ENCODE measurements at places on chromosomes 13 and 19.

GRCh38 chr13:43924549-43925245, 45.0 kb downstream of the LACC1 start:
- DNase-seq = no peak

DNA sequence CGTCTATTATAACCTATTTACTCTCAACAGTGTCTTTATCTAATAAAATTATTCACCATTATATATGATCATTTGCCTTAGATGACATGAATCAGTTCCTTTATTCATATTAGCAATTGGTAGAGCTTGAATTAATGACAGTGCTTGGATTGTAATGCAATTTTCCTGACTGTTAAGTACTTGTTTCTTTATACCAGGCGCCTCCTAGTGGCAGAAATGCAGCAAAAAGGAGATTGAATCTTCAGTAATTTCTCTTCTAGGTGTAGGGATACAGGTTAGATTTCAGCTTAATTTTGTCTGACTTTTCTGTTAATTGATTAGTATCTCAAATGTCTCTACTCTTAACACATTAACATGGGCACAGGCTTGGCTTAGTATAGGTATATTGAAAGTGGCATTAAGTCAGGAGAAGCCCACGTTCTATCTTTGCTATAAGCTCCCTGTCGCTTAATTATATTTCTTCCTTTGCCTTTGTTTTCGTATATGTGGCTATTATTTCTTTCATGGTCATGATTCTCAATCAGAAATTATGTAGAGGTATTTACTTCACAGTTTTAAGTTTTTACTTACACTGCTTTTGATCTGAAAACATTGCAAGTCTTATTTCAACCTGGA, 9.1 kb upstream of the LHFPL6 start:
- peak; percentile 84 for DNase-seq

DNA sequence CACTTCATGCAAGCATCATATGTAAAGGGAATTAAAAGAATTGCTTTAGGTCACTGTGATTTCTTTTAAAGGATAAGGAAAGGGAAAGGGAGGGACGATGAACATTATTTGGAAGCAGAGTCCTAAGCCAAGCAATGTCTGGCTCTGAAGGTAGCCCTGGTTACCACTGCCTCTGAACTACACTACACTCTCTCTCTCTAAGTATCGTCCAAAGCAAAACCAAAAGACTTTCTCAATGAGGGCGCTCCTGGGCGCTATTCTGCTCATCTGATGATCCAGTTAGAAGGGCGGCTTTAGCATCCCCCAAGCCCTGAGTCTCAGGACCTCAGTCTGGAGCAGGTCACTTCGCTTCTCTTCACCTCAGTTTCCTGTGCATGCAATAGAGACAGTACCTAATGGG, 26.2 kb downstream of the FOXO1 start:
- no peak for DNase-seq

DNA sequence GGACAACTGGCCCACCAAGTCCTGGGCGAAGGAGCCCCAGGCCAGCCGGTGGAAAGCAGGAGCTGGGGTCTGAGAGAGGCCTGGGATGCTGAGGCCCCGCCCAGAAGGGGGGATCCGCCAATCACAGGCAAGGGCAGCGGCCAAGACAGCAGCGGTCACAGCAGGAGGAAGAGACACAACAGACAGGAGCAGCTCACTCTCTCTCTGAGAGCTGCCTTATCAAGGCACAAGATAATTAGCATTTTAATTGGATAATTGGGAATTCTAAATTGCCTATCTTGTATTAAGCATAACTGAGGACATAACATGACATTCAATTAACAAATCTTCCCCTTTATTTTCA, 46.2 kb downstream of the CEBPG start:
- DNase-seq = no peak

- no peak for DNase-seq
Measured at GRCh38 chr19:49200238-49200862, 42.8 kb downstream of the TRPM4 start.

- peak; percentile 50 for DNase-seq
Measured at GRCh38 chr13:78022164-78022877, 103.7 kb upstream of the EDNRB start.

GRCh38 chr19:57171551-57172081, 4.3 kb upstream of the DUXA start:
- DNase-seq = peak; percentile 26

- DNase-seq = no peak
Measured at GRCh38 chr13:76380446-76381065, 505.6 kb downstream of the KCTD12 start.

DNA sequence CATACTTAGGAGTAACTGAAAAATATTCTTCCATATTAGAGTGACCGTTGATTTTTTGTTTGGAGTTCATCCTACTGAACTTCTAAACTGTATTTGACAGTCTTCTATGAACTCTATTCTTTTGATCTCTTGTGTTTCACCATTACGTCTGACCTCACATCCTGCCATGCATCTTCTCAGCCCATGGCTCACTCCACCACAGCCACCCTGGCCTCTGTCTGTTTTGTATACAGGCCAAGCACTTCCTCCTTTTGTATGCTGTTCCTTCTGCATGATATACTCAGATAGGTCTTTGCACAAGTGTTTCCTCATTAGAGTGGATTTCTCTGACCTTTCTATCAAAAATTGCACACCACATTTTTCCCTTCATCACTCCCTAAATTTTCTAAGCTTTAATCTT, 119.9 kb downstream of the MAB21L1 start:
- DNase-seq = no peak

DNA sequence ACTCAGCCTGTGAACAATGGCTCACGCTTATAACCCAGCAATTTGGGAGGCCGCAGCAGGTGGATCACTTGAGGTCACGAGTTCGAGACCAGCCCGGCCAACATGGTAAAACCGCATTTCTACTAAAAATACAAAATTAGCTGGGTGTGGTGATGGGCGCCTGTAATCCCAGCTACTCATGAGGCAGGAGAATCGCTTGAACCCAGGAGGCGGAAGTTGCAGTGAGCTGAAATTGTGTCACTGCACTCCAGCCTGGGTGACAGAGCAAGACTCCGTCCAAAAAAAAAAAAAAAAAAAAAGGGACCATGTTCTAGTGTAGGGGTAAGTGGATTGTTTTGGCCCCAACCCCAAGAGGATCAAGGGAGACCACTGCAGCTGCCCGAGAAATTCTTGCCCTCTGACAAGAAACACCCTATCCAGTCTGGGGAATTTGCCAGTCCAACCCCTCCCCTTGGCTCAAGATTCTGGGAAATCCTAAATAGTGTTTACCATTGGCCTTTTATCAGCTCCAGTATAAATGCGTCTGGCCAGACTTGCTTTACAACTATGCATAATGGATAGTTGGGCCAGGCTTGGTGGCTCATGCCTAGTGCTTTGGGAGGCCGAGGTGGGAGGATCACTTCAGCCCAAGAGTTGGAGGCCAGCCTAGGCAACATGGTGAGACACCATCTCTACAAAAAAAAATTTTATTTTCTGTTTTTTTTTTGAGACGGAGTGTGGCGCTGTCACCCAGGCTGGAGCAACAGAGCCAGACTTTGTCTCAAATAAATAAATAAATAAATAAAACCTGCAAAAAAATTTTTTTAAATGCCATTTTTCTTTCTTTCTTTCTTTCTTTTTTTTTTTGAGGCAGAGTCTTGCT, 5.1 kb upstream of the DHDH start:
- DNase-seq = peak; percentile 39

DNA sequence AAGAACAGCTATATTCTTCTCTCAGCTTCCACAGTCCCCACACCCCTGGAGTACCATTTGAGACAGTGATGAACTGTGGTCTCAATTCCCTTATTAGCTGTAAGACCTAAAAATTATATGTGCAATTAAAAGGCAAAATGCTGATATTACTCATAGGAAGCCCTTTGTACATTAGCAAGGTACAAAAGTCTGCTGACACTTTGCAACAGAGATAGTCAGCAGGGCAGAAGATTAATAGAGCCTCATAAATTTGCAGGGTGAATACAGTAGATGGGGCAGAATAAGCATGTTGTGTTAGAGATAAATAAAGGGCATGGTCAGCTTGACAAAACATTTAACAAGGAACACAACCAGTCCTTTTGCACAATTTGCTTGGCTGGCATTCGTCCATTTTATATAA, 210.0 kb upstream of the OBI1 start:
- no peak for DNase-seq

DNA sequence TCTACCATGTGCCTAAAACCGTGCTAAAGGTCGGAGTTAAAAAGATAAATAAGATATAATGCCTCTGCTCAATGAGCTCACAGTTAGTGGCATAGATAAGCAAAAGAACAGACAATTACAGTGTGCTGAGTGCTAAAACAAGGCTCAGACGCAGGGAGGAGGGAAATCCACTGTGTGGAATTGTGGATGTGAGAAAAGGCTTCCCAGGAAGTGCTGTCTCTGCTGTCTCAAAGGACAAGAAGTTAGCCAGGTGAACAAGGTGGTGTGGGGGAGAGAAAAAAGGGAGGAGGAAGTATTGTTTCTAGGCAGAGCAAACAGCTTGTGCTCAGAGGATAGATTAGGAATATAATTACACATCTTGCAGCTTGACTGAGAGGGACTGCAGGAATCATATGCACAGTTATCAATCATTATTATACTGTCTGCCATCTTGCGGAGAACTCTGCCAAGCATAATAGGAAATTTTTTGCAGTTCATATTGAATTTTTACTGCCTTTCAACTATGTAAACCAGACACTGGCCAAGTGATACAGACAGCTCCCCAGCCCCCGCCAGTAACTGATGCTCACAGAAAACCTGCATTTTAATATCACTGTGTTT, 9.3 kb downstream of the C13orf42 start:
- DNase-seq = no peak

GRCh38 chr13:59230484-59231264, 933.1 kb downstream of the DIAPH3 start:
- no peak for DNase-seq

DNA sequence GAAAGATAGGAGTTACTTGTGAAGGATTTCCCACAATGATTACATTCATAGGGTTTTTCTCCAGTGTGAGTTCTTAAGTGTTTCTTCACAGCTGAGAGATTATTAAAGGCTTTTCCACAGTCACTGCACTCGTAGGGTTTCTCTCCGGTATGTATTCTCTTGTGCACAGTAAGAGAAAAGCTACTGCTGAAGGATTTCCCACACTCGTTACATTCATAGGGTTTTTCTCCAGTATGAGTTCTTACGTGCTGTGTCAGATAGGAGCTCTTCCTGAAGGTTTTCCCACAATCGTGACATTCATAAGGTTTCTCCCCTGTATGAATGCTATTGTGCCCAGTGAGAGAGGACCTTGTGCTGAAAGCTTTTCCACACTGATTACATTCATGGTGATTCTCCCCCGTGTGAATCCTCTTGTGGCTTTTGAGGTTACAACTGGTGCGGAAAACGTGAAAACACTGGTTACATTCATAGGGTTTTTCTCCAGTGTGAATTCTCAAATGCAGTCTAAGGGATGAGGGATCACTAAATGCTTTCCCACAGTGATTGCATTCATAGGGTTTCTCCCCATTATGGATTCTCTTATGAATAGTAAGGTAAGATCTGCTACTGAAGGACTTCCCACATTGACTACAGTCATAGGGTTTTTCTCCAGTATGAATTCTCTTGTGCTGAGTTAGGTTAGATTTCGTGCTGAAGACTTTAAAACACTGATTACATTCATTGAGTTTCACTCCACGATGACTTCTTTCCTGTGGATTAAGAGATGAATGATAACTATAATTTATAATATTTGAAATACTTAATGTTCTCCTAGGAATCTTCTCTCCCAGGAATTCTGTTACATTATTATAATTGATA, 20.6 kb downstream of the ZNF558 start:
- peak; percentile 4 for DNase-seq

DNA sequence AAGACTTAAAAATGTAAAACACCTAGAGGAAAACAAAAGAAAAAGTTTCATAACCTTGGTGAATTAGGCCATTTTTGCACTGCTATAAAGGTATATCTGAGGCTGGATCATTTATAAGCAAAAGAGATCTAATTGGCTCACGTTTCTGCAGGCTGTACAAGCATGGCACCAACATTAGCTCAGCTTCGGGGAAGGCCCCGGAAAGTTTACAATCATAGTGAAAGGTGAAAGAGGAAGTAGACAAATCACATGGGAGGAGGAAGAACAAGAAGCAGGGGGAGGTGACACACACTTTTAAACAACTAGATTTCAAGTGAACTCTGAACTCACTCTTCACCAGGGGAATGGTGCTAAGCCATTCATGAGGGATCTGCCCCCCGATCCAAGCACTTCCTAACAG, 1358.5 kb upstream of the PCDH9 start:
- no peak for DNase-seq

- DNase-seq = no peak
Measured at GRCh38 chr19:13823256-13823655, 28.0 kb downstream of the ZSWIM4 start.

- no peak for DNase-seq
Measured at GRCh38 chr19:55656552-55656951, 1.7 kb downstream of the U2AF2 start.

GRCh38 chr19:48490981-48491792, 20.4 kb downstream of the LMTK3 start:
- DNase-seq = no peak

- no peak for DNase-seq
Measured at GRCh38 chr19:49070416-49070815, 2.1 kb downstream of the KCNA7 start.

DNA sequence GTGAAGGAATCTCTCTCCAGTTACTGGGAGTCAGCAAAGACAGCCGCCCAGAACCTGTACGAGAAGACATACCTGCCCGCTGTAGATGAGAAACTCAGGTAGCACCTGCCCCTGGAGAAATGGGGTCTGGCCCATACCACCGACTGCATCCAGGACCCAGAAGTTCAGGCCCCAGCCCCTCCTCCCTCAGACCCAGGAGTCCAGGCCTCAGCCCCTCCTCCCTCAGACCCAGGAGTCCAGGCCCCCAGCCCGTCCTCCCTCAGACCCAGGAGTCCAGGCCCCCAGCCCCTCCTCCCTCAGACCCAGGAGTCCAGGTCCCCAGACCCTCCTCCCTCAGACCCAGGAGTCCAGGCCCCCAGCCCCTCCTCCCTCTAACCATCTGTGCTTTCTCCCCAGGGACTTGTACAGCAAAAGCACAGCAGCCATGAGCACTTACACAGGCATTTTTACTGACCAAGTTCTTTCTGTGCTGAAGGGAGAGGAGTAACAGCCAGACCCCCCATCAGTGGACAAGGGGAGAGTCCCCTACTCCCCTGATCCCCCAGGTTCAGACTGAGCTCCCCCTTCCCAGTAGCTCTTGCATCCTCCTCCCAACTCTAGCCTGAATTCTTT, 3.0 kb downstream of the APOC2 start:
- no peak for DNase-seq

DNA sequence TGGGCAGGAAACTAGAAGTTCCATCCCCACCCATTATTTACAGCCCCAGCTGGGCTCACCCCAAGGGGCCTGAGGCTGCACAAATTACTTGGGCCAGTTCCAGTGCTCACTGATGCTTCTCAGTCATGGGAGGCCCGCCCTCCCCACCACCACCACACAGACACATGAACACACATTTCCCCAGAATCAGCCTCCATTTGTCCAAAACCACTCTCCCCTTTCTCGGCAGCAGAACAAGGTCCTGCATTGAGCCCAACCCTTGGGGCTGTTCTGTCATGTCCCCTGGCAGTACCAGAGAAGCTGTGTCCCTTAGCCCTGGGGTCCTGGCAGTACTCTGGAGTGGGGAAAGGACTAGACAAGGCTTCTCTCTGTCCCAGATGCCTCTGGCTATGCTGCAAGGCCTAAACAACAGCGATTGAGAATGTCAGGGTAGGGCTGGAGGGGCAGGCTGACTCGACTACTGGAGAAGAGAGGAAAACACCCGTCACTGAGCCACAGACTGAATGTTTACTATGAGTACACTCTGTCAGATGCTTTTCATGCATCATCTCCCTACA, 21.8 kb downstream of the SAMD4B start:
- peak; percentile 60 for DNase-seq
